Hindlimb muscle (tissue), 1 donor: ENCODE measurements at places on chromosomes 6 and 20.

- DNase-seq, result no peak
Measured at GRCh38 chr6:52666071-52666470, 4.8 kb upstream of the TMEM14A start.

- no peak for DNase-seq
Measured at GRCh38 chr6:104506429-104506828, 353.3 kb downstream of the HACE1 start.

GRCh38 chr6:134178161-134179044 lies 126.0 kb upstream of the SLC2A12 start:
- peak; percentile 85 for DNase-seq

- no peak for DNase-seq
Measured at GRCh38 chr6:7594579-7595125, 4.7 kb downstream of the SNRNP48 start.

DNA sequence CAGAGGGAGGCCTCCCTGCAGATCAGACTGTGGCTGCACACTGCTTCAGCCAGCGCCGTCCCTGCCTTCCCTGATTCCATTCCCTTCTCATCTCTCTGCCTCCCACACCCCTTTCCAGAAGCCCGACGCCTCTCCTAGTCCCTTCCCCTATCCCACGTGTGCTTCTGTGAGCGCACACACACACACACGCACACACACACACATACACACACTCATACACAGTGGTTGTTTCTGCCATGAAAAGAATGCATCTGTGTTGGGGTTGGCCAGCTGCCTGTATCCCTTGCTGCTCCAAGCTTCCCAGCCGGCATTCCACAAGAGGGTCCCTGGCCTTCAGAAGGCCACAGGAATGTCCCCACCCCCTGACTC lies 51.7 kb downstream of the MOCS1 start:
- DNase-seq, result peak; percentile 69

- no peak for DNase-seq
Measured at GRCh38 chr20:24411003-24411833, 58.2 kb upstream of the SYNDIG1 start.

DNA sequence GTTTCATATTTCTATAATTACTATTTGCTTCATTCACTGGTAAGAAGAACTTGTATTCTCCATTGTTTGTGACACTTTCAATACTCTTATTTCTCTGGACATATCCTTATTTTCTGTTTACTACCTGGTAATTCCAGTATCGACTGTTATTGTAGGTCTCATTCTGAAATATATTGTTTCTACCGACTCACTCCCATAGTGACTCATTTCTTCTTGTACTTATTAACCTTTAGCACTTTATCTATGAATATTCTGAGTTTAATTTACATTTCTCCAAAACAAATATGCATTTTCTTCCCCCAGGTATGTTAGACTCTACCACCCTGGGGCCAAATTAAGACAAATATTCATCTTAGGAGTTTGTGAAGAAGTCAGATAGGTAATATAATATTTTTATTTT lies 164.5 kb upstream of the BTBD3 start:
- no peak for DNase-seq
